ENCODE measurements at places on chromosomes 6 and 20.
A peak's percentile ranks its signal among the peaks of the same experiment; 100 is the strongest.

DNA sequence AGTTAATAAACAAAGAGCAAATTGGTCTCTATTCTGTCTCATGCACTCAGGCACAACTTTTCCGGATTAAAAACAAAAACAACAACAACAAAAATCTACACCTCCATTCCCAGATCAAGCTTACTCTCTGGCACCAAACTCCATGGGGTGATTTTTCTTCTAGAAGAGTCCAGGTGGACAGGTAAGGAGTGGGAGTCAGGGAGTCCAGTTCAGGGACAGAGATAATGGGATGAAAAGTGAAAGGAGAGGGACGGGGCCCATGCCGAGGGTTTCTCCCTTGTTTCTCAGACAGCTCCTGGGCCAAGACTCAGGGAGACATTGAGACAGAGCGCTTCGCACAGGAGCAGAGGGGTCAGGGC, 437 bp upstream of the HLA-A start:
- no peak for DNase-seq

- DNase-seq: no peak
These were observed 693 bp downstream of the HLA-F start for GRCh38 chr6:29723666-29724588.

GRCh38 chr6:38797391-38797790, 82.3 kb downstream of the DNAH8 start:
- no peak for DNase-seq

- DNase-seq: no peak
These were observed 8.2 kb upstream of the MTHFD1L start for GRCh38 chr6:150857062-150857944.

DNA sequence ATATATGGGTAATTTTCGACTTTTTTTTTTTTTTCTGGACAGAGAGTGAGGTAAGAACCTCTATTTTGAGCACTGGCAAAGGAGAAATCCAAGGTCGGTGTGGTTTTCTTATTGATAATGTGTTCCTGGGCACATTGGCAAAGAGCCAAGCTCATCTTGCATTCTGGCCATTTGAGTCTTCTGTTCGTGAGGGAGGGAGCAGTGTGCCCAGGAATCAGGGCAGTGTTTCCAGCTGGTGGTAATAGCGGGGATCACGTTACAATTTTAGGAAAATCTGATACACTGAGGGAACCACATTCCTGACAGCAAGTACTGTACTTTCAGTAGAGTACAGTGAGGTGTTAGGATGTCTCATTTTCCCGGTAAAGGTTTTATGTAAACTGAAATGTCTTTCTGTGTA, 442.3 kb upstream of the MAP3K7 start:
- no peak for DNase-seq

DNA sequence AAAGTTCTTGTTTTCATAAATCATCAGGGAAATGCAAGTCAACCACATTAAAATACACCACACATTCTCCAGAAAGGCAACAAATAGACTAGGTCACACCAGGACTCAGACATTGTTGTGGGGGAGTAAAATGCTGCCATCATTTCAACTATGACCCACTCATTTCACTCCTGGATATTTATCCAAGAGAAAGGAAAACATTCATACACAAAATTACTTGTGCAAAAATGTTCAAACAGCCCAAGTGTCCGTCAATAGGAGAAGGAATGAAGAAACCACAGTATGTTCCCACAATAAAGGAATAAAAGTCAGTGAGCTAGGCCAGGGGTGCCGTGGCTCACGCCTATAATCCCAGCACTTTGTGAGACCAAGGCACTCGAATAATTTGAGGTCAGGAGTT, 81.5 kb upstream of the QKI start:
- no peak for DNase-seq

DNA sequence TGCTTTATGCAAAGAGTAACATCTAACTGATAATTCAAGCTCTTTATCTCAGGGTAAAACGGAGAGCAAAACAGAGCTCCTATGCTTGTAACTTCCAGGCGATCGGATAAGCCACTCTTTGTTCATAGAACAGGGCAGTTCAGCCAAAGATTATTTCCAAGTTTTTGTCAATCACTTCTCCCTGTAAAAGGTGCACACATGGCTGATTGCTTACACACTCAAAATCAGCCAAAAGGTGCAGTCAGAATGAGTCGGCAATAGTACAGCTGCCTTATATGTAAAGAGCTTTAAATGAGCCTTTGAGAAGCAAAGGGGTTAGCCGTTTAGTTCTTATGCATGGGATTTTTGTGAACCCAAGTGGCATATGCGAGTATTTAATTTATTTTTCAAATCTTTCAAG, 449.6 kb upstream of the POU3F2 start:
- DNase-seq: no peak

DNA sequence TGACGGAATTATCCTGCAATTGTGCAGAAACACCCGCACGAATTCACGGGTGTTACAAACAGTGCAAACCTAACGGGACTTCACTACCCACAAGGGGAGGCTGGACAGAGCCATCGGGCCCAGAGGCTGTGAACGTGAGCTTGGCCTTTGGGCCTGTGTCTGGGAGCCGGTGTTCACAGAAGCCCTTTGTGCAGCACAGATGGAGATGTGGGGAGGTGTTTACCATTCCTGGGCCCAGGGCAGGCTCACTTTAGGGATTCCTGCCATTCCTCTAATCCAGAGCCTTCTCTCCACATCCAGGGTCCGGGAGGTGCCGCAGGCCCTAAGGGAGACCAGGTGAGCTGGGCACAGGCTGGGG, 15.0 kb downstream of the COL9A3 start:
- no peak for DNase-seq

DNA sequence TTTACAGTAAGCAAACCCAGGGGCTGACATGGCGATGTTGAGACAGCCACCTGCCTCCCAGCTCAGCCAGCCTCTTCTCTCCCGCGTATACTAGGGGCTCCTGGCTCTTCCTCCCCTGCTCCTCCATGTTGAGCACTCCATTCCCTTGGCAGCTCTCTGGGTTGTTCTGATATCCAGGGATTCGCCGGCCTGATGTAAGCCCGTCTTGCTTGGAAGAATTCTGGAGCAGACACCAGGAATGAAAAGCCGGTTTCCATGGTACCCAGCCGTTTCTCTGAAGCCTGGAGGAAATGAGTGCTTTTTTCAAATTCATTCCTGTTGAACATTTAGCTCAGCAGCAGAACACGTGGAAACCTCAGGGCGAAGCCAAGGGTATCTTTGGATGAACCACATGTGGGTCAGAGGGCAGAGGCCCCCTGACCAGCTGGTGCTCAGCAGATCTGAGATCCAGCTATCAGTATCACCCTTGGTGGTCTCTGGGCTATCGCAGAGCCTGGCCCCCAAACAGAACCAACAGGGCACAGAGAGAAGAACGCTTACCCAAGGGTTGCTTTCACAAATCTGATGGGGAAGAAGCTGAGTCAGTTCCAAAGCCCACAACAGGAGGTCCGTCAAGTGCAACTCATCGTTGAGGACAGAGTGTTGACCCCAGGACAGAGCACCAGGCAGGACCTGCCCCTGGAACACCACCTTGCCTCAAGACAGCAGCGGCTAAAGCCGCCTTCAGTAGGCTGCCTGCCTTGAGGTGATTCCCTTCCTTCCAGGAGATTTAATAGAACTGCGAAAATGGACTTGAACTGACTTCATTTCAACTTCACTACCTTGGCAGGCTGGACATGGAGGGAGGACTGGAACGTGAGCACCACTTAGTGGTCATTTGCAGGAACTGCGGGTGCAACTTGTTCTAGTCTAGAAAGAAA, 96.1 kb upstream of the RIN2 start:
- DNase-seq: peak; percentile 41

DNA sequence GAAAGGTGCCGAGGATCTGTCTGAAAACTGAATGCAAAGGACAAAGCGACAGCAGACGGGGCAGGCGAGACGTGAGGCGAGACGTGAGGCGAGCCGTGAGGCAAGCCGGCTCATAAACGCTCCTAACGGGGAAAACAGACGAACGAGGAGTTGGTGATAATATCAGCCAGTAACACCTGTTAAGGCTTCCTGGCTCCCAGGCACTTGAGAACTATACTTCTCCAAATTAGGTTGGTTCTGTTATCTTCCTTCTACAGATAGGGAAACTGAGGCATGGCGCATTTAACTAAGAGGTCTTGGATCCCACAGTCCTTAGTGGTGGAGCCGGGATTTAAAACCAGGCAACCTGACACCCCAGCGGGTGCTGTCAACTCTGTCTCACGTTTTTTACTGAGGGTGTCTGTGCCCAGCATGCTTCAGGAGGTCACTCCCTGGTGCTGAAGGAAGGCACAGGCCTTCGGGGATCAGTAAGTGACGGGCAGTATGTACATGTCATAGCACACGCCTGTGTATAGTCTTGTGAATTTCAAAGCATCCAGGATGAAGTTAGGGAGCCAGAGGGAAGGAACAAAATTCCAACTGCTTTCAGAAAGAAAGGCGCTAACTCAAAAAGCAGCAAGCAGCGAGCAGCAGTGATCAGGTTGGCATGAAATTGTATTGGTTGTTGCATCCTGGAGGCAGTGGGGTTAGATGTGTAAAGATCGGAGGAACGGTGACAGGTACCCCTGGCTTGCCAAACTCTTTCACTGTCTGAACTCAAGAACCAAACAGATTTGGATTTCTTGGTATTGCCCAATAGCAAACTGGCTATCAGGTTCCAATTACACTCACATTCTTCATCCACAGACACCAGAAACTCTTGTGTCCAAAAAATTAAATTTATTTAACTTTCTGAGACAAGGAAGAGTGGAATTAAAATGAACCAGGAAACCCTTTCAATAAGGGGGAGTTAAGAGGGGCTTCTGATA, 318.7 kb downstream of the THBS2 start:
- DNase-seq: no peak

- no peak for DNase-seq
These were observed 186.2 kb upstream of the GJE1 start for GRCh38 chr6:141946502-141946901.

GRCh38 chr6:90294614-90294988, 2.0 kb downstream of the BACH2 start:
- DNase-seq: no peak

DNA sequence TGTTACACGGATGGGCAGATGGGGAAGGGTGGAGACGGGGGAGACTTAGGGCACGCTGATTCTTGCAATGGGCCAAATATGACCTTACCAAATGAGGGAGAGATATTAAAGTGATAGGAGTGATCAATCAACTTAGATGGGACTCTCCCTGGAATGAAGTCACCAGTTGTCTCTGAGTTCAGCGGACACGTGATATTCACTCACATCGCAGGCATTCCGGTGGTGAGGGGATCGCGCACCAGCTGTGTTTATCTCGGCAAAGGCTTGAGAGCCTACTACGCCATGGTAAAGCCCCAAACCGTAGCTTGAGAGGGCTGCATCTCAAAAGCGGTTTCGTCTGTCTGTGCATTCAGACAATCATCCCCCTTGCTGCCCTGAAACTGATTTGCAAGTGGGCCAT, 5.5 kb downstream of the BMP7 start:
- no peak for DNase-seq

DNA sequence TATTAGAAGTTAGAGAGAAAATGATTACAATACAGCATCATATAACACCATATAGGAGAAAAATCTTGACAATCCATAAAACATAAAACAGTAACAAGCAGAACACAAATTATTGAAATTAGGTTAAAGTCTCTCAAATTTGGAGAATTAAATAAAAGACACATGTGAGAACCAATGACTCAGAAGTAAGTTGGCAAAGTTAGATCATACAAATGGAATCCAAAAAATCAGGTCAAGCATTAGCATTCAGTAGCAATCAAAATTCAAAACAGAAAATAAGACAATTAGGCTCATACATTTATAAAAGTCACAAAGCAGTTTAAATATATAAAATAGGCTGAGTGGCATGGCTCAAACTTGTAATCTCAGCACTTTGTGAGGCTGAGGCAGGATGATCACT, 775.6 kb downstream of the PHF3 start:
- DNase-seq: no peak

DNA sequence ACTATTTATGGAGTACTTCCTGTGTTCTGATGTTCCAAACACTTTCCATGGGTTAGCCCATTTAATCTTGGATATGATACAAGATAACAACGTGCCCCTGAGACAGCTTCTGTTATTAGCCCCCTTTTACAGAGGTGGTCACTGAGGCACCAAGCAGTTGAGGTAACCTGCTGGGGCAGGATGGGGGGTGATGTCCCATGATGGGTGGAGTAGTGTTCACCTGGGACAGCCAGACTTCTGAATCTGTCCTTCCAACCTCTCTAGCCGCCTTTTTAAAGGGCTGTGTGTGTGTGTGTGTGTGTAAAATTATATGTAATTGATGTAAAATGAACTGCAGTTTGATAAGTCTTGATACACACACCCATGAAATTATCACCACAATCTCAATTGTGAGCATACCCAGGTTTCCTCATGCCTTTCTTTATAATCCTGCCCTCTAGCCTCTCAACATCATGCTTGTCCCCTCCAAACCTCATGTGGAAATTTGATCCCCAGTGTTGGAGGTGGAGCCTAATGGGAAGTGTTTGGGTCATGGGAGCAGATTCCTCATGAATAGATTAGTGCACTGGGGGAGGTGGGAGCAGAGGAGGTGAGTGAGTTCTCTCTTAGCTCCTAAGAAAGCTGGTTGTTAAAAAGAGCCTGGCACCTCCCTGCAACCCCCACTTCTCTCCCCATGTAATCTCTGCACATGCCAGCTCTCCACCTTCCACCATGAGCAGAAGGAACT, 39.2 kb downstream of the PLAGL2 start:
- no peak for DNase-seq

DNA sequence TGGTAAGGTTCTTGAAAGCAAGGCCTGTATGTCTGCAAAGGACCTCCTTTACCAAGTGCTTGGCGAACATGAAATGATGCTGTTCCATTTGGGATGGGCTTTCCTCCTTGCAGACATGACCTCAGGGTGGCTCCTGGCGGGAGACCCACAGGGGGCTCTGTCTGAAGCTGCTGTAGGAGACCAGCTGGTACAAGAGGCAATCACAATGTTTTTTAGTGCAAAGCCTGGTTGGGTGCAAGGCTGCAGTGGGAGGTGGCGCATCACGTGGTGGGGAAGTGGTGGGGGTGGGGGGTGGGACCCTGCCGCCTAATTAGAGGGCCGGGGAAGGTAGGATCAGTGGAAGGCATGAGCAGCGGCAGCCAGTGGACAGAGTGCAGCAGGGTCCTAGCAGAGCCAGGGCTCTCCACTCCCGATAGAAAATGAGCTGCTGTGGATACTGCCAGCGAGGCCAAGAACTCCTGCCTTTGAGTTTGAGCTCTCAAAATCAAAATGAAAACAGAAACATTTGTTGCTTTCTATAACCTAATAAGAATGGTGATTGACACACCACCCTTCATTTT, 9.1 kb upstream of the ARMC2 start:
- DNase-seq: no peak

- DNase-seq: no peak
These were observed 15.3 kb downstream of the TRPC4AP start for GRCh38 chr20:35077341-35077740.

- no peak for DNase-seq
These were observed 1.2 kb downstream of the ZFAND3 start for GRCh38 chr6:37820718-37821079.

DNA sequence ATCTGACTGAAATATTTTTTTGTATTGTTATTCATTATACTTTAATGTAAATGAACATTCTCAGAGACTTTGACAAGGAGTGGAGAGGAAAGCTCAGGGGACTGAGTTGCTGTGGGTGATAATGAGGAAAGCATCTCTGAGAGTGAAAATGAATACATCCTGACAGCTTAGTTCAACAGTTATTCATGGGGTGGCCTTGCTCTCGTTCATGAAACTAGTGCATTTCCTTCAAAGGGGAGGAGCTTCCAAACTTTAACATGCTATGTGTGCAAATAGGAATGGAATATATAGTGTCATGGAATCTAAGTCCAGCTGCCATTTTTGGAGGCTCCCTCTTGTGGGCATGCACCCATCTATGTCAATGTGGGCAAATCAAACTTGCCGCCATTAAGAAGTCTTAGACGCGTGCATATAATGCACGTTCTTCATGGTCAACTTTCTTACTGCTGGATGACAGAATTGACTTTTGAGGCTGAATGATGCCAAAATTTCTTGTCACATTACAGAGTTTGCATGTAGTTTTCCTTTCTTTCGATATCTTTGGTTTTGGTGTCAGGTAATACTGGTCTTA, 124.3 kb upstream of the TMEM170B start:
- DNase-seq: no peak
